ENCODE measurements at places on chromosomes 6 and 20. TPM values are rescaled to one million over a fixed set of nuclear protein-coding genes. Genes with fewer than 3 reads are reported as not detected.

- peak; percentile 65 for DNase-seq
Observed at GRCh38 chr6:14046476-14047068, 71.0 kb upstream of the CD83 start.

GRCh38 chr6:156780102-156780641 lies 3.0 kb downstream of the ARID1B start:
- peak; percentile 94 for DNase-seq

- DNase-seq = no peak
Observed at GRCh38 chr20:56974499-56975250, 291.8 kb downstream of the BMP7 start.

DNA sequence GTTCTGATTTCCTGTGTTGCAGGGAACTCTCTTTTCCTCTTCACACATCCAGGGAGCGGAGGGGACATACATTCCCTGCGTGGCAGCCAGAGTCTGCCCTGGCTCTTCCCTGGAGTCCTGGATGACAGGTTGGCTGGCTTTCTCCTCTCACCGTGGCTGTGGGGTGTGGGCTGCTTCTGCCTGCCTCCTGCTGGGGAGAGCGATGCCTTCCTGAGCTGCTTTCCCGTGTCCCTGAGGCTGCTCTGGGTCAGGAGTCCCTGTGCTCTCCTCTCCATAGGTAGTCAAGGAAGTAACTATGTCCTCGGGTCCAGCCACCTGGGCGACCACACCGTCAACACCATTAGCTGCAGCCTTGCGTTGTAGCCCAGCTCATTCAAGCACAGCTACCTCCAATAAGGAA lies 451.7 kb downstream of the QKI start:
- no peak for DNase-seq

Gene PROKR2
- total RNA-seq = not detected

- DNase-seq = no peak
Observed at GRCh38 chr20:53806683-53807401, 213.2 kb upstream of the ZNF217 start.

DNA sequence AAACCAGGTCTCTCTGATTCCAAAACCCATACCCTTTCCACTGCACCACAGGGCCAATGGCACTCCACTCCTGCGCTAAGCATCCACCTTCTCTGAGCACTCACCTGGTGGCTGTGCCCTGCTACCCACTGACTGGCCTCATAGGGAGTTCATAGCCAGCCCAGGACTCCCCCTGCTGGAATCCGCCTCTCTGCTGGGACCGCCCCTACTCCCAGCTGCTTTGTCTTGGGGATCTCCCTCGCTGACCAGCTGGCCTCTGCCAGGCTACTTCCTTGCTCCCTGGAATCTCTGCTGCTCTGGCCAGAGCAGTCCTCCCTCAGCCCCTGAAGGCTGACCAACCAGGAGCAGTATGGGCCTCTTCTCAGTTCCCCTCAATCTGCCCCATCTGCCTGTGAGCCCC lies 129.7 kb downstream of the FAXC start:
- DNase-seq = no peak

Gene EPB41L1
- 22.4 TPM for total RNA-seq

Gene PRKN
- total RNA-seq = 0.39 TPM

DNA sequence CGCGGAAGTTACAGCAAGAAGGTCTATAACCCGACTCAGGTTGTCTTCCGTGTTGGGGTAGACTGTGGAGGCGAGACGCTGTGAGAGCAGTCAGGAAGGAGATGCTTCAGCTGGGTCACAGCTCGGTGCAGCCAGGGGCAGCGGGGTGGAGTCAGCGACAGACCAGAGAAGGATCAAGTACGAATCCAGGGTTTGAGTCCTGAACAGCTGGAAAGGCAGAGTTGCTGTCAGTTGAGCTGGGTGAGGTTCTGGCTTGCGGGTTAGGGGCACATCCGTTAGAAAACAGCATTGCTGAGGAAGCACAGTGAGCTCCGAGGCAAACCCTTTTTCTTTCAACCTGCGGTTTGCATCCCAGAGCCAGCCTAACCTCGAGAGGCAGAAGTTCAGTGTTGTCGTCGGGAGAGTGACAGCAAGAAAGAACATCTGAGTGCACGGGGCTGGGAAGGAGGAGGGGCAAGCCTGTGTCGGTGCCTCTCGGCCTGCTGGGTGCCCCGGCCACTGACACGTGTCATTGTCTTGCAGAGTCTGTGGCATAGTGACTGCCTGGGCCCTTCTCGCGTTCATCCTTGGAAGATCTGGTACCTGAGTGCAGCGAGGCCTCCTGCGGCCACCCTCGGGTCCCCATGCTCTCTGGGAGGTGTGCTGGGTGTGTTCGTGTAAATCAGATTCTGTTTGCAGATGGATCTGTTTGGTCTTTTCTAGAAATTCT lies 20.0 kb downstream of the PNLDC1 start:
- no peak for DNase-seq

GRCh38 chr6:6760002-6760401 lies 171.5 kb downstream of the LY86 start:
- no peak for DNase-seq

DNA sequence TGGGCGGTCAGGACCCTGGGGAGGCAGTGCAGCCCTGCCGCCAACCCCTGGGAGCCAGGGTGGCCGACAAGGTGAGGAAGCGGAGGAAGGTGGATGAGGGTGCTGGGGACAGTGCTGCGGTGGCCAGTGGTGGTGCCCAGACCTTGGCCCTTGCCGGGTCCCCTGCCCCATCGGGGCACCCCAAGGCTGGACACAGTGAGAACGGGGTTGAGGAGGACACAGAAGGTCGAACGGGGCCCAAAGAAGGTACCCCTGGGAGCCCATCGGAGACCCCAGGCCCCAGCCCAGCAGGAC lies 4.0 kb upstream of the COL9A3 start:
- no peak for DNase-seq

DNA sequence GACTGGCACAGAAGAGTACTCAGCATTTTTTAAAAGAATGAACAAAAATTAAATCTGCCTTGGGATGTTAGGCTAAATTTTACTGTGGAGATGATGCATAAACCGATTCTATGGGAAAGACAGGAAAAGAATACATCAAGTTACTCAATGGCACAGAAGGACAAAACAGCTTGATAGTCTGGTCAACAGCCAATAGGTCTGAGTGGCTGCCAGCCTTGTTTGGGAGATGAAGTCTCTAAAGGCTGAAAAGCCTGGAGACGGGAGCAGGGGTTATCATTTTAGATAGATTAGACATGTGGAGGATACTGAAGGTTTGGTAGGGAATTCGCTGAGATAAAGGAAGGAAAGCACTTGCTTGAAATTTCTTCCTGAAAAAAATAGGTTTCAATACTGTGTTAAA lies 56.3 kb upstream of the LAMA2 start:
- DNase-seq = no peak
